Stimulated activated naive CD8-positive, alpha-beta T cell treated with anti-CD3 and anti-CD28 coated beads, Interleukin-15, Interleukin-2, amounts not matched to agents 100 U/mL and 50 U/mL, for 24 hours (primary cell): ENCODE measurements at places on chromosomes 16 and 17.

- DNase-seq, result no peak
Measured at GRCh38 chr16:15644267-15644961, 1.5 kb upstream of the MARF1 start.

GRCh38 chr17:44769230-44769629 is 10.4 kb downstream of the ADAM11 start:
- no peak for DNase-seq

GRCh38 chr16:57570301-57571070 is 28.0 kb downstream of the ADGRG5 start:
- no peak for DNase-seq

GRCh38 chr17:57859601-57860413 is 10.0 kb upstream of the MRPS23 start:
- DNase-seq, result no peak

DNA sequence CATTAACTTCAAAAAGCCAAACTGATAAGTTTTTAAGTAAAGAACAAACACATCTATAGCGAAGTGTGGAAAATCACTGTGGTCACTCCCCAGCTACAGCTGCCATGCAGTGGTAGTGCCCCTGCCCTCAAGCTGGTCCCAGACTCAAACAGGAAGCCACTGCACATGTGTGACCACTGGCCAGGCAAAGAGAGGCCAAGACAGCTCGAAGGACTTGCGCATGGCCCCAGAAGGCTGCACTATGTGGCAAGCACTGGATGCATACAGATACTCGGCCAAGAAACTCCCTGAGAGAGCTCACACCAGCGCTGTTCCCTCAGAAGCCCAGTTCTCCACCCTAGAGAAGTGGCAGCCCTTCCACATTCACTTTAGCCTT is 82.4 kb downstream of the ANKRD11 start:
- DNase-seq, result no peak

DNA sequence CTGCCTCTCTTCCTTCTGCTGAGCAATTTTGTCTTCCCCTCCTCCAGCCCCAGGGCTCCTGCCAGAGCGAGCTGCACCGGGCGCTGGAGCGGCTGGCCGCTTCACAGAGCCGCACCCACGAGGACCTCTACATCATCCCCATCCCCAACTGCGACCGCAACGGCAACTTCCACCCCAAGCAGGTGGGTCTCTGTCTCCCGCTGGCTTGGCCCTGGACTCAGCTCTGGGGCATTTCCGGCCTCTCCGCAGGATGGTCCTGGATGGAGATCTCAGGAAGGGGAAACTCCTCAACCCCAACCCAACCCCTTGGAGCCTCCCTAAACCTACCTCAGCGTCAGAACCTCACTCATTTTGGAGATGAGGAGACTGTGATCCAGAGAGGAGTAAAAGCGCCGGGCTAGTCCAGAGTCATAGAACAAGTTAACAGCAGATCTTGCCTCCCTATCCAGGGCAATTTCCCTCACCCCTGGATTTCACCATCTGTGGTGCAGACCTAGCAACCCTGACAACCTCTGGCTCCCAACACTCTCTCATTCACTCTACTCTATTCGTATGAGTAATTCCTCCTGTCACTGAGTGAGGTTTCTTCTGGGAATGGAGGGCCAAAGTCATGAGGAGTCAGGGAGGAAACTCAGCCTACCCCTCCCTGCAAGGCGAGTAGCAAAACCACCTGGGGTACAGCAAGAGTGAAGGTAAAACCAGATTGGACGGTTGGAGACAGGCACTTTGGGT is 10.8 kb downstream of the IGFBP4 start:
- no peak for DNase-seq

DNA sequence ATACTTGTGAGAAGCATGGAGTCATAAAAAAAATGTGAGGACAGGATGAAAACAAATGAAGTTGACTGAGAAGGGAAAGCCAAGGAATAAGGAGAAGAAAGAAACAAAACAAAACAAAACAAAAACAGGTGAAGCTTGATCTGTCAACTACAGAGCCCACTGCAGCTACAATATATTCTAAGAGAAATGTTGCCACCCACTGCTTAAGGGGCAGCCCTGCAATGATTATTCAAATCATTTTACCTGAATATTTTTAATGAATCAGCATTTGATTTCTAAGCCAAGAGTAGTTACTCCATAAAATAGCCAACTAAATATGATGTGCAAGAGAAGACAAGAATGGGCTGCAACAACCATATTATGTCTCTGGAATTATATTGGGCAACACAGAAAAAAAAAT is 252.0 kb upstream of the KIF2B start:
- no peak for DNase-seq
